ENCODE measurements at places on chromosomes 1 and 21.

DNA sequence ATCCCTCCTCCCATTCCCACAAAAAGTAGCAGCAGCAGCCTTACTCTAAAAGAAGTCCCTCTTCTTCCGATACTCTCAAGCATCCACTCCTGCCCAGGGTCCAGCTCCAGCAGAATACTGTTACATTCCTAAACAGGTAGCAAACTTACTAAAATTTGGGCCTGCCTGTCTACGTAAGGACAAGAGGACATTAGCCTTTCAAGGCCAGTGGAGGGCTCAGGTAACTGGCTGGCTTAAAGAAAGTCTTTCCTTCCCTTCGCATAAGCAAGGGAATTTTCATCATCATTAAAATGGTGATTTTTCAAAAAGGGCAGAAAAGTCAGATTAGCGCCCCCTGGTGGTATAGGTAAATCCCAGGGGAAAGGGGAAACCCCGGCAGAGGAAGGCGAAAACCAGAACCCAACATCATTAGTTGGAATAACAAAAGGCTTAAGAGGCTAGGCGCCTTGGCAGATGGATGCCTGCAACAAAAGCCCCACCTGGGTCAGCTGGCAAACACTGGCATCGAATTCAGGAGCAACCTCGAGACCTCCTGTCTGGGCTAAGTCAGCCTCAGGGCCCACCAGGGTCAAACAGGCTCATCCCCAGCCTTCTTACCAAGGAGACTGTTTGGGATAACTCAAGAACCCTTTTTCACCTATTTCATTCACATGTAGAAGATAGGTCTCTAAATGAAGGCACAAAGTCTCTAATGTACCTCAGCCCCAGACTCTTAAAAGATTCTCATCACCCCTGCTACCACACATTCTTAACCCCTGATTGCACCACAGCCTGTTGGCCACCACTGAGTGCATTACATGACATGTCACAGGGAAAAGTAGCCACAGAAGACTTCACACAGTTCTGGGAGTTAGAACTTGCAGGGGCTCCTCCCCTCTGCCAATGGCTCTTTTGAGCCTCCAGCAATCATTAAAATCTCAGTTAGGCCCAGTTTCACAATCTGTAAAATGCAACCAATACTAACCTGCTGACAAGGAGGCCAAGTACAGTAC, 36.7 kb downstream of the ERI3 start:
- DNase-seq: no peak

DNA sequence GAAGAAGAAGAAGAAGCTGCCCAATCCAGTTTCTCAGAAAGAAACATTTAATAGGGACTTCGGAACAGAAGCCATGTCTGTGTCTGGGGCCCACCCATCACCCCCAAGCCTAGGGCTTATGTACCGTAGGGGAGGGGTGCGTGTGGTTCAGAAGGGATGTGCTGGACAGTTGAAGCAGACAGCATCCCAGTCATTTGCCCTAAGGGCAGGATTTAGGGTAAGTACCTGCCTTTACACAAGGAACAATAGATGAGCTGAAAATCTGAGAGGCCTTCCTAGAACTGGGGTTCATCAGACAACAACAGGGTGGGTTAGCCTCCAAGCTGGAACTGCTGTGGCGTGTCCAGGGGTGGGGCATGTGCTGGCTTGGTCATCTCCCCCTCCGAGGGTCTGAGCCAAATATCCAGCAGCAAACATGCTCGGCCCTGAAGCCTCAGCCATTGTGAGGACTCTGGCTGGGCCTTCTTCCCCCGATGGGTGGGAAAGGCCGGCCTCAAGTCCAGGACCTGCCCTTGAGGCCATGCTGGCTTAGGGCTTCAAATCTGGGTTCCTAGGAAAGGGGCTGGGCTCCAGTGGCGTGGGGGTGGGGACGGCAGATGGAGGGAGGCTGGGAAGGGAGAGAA, 12.1 kb downstream of the CSTB start:
- no peak for DNase-seq

DNA sequence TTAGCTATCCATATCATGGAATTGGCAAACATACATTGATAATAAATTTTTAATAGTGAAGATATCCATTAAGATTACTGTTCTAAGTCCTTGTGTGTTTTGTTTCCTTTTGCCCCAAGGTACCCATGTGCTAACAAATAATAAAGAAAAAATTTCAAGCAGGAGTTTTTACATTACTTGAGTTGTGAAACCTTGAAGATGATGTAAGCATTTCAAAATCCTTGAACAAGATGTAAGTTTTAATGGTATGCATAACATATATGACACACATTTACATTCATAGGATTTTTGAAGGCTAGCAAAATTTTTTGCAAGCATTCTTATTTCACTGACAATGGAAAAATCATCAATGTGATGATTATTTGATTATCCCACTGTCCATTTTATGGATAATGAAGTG, 10.9 kb upstream of the ELAVL4 start:
- no peak for DNase-seq

GRCh38 chr1:196808529-196809235, 10.8 kb upstream of the CFHR1 start:
- no peak for DNase-seq

DNA sequence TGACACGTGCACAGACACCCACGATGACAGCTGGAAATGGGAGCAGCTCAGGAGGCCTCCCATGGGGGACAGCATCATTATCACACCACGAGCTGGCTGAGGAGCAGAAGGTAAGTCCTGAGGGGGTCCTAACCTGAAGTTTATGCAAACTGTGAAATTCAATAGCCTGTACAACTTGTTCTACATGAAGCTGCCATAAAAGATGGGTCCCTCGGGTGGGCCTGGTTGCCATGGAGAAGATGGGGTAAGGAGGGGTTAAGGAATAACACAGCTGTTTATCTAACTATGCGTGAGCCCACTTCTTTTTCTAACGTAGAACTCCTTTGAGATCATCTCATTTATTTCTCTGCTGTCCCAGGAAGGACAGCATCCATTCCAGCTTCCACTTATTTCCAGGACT, 163.4 kb upstream of the CD34 start:
- no peak for DNase-seq

DNA sequence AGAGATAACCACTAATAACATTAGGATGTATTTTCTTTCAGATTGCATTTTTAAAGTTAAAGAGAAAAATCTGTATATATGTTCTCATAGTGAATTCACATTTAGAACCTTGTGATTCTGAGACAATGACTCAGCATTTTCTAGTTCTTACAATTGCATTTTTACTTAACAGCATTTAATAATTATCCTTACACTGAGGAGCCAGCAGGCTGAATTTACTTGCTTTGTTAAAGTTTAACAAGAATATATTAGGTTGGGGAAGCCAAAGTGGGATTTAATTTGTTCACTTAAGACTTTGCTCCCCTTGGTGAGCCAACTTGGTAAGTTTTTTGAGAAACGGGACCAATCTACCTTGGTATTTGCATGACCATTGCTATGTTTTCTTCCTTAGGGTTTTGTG, 4.5 kb downstream of the PATJ start:
- DNase-seq: no peak

DNA sequence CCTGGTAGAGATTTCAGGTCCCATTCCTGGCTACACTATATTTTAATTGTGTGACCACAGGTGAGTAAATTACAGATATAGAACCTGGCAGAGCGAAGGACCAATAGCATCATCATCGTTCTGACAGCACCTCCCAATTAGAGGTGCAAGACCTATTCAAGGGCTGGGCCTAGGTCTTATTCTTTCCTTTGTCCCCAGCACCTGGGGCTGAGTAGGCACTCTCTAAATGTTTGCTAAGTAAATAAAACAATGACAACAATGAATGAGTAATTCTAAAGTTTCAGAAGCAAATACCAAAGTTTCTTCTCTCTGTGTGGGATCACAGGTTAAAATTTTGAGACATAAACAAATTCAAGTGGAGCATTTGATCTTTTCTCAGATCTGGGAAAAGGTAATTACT, 32.7 kb downstream of the BEND5 start:
- DNase-seq: no peak

Measured in esophagus squamous epithelium (tissue), 5 donors.